DND-41 (cell line): ENCODE measurements at places on chromosomes 1 and 21.

- H3K36me3 ChIP-seq = no peaks in the 10 kb centered on the region
- no peak overlapping the region for H3K27ac ChIP-seq
- H3K4me1 ChIP-seq = no peaks in the 10 kb centered on the region
- no peak for DNase-seq
Observed at GRCh38 chr1:3431266-3431665, 23.2 kb upstream of the ARHGEF16 start.

- H3K4me3 ChIP-seq = no peak overlapping the region
- DNase-seq = no peak
- H3K27me3 ChIP-seq = no peaks in the 10 kb centered on the region
- H3K36me3 ChIP-seq = no peaks in the 10 kb centered on the region
- no peak overlapping the region for H3K27ac ChIP-seq
- no peaks in the 10 kb centered on the region for H3K4me1 ChIP-seq
Observed at GRCh38 chr1:53341961-53342707, 14.3 kb upstream of the LRP8 start.

GRCh38 chr1:10910681-10911489 is 101.6 kb upstream of the TARDBP start:
- no peak for DNase-seq
- H3K36me3 ChIP-seq = no peaks in the 10 kb centered on the region
- H3K4me3 ChIP-seq = no peak overlapping the region
- peaks cover 10% of the 10 kb centered on the region for H3K4me1 ChIP-seq
- no peaks in the 10 kb centered on the region for H3K27me3 ChIP-seq
- H3K27ac ChIP-seq = no peak overlapping the region

DNA sequence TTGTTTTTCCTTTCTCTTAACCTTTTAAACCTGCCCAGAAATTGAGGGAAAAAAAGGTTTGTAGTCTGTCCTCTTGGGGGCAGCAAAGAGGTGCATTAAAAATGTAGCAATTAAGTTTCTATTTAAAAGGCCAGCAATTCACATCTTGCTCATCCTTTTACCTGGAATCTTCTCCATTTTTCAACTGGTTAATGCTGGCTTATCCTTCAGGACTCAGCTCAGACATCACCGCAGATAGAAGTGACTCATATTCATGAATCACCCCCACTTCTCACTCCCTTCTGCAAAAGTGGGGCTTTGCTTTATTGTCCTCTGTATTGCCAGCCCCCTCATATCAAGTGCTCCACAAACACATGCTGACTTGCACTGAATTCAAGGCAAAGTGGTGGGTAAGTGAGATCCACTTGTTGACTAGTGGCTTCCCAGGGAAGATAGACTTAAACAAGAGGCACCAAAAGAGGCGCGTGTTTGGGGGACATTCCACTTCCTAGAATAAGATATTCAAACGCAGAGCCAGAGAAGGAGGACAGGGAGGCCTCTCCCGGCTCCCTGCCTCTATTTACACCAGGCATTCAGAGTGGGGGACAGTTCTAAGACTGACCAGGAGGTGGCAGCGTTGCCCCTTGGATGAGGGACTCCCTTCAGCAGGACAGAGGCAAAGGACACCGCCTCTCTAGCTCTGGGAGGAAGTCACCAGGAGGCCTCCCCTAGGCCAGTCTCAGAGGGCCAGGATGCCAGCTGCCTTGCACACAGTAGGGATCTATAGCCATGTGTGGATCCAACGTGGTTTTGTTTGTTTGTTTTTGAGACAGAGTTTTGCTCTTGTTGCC is 23.2 kb upstream of the ZNF648 start:
- peak overlapping the region; percentile 13; the same call in 1 of the 2 replicates for H3K27ac ChIP-seq
- no peak overlapping the region for H3K4me3 ChIP-seq
- no peaks in the 10 kb centered on the region for H3K36me3 ChIP-seq
- DNase-seq = peak; percentile 82
- no peaks in the 10 kb centered on the region for H3K27me3 ChIP-seq
- peaks cover 31% of the 10 kb centered on the region for H3K4me1 ChIP-seq

DNA sequence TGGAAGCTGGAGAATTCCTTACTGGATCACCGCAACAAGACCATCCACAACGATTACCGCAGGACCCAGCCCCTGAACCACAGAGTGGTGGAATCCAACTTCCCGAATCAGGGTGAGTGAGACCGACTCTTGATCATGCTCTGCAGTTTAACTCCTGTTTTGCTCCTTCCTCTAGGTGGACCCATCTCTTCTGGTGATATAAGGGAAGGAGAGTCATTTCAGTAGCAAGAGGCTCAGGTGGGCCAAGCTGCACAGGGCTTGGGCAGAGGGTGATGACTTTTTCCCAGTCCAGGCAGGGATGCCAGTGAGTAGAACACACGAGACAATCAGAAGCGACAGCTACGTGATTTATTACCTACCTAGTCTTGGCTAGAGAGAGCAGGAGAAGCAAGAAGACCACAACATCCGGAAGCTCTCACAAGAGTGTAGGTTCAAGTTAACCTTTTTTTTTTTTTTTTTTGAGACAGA is 25.2 kb downstream of the CA6 start:
- H3K36me3 ChIP-seq = no peaks in the 10 kb centered on the region
- peak overlapping the region; percentile 50 for H3K27ac ChIP-seq
- peak; percentile 64 for DNase-seq
- no peaks in the 10 kb centered on the region for H3K27me3 ChIP-seq
- H3K4me3 ChIP-seq = no peak overlapping the region
- peaks cover 15% of the 10 kb centered on the region for H3K4me1 ChIP-seq

GRCh38 chr1:234726359-234726943 is 116.5 kb upstream of the IRF2BP2 start:
- peak overlapping the region; percentile 100 for H3K27ac ChIP-seq
- H3K36me3 ChIP-seq = no peaks in the 10 kb centered on the region
- no peak overlapping the region for H3K4me3 ChIP-seq
- no peaks in the 10 kb centered on the region for H3K27me3 ChIP-seq
- no peak for DNase-seq
- H3K4me1 ChIP-seq = peaks cover 82% of the 10 kb centered on the region

GRCh38 chr1:35777109-35777508 is 7.3 kb upstream of the CLSPN start:
- H3K4me3 ChIP-seq = no peak overlapping the region
- no peak for DNase-seq
- no peaks in the 10 kb centered on the region for H3K27me3 ChIP-seq
- peaks cover 3% of the 10 kb centered on the region; the same call in 1 of the 2 replicates for H3K4me1 ChIP-seq
- no peaks in the 10 kb centered on the region for H3K36me3 ChIP-seq

- peaks cover 23% of the 10 kb centered on the region for H3K36me3 ChIP-seq
- no peak for DNase-seq
- peak overlapping the region; percentile 85 for H3K27ac ChIP-seq
- H3K4me1 ChIP-seq = peaks cover 34% of the 10 kb centered on the region
- H3K4me3 ChIP-seq = peak overlapping the region; percentile 78
Observed at GRCh38 chr1:184052194-184052559, 647 bp downstream of the TSEN15 start.
